ENCODE measurements at places on chromosomes 1 and 21. TPM values are rescaled to one million over a fixed set of nuclear protein-coding genes. Genes with fewer than 3 reads are reported as not detected.

DNA sequence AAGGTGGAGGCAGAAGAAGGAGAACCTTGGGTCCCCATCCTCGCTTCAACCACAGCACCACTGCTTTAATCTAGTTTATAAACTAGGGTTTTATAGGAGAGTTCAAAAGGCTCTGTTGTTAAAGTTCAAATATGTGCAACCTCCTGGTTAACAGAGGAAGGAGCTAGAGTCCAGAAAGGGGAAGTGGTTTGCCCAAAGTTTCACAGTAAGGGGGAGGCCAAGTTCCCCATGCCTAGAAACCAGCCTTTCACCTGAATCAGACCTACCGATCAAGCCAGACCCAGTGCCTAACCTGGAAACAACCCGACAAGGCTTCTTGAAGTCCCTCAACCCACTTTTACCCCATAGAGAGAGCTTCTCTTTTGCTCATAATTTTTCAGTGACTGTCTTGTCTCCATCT lies 106.5 kb downstream of the PLPP3 start:
- H3K27me3 ChIP-seq = no peaks in the 10 kb centered on the region
- H3K27ac ChIP-seq = no peak overlapping the region
- peaks cover 3% of the 10 kb centered on the region for H3K4me1 ChIP-seq

DMBX1 gene
- not detected for total RNA-seq

GRCh38 chr1:17441265-17441992 lies 2.0 kb upstream of the RCC2 start:
- no peaks in the 10 kb centered on the region for H3K27me3 ChIP-seq
- H3K36me3 ChIP-seq = no peaks in the 10 kb centered on the region
- H3K4me1 ChIP-seq = peaks cover 13% of the 10 kb centered on the region
- no peak for DNase-seq
- no peak overlapping the region for H3K4me3 ChIP-seq

LHX8 gene
- not detected for total RNA-seq

All from T-cell (primary cell).